ENCODE measurements at places on chromosomes 4 and X.

DNA sequence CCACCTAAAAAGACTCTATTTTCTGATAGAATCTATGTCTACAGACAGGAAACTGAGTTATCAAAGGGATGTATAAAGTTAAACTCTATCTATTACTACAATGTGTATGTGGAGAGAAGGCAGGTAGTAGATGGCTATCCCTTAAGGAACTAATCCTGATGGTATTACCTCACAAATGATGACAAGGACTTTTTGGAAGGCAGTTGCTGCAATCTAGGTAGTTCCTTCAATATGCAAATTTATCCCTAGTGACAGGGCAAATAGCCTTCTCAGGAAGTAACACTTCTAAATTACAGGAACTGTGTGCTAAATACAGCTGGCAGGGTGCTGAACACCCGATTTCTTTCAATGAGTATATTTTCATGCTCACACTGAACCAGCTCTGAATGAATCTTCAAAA lies 177.4 kb downstream of the COL25A1 start:
- no peak for DNase-seq

DNA sequence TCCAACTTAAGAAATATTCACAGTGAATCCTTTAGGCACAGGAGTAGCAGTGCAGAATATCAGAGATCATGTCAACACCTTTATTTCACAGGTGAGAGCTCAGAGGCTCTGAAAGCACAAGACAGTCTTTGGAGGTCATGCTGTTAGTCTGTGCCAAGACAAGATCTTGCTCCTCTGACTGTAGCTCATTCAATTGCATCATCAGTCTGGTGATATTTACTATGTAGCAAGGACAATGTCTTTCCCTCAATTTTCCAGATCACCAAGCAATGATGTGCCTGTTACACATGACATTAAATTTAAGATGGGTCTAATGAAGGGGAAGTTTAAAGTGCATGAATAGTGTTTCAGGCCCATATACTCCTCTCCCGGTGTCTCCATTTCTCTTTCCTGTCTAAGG lies 277.5 kb downstream of the IL15 start:
- no peak for DNase-seq

DNA sequence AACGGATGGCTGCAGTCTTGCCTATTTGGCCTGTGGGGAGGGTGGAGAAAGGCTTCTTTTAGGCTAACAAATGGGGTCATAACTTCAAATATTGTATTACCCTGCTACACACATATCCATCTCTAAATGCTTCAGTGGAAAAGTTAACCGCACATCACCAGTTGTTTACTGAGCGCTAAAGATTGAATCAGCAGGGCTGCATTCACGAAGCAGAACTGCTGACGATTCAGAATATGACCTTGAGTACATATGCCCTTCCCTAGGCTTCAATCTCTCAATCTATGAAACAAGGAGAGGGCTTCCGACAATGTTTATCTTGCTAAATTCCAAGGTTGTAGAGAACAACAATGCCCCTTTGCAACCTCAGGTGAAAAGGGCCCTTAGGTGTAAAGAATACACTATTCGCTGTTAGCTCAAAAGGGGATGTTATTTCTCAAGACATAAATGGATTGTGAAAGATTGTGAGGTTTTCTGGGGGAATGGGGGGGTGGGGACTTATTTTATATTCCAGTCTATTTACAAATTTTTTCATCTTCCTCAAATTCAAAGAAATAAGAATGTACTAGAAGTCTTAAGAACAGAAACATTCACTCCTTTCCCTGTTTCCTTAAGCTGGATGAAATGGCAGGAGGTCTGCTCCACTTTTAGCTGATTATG lies 2.6 kb upstream of the ATP6AP2 start:
- DNase-seq, result no peak

DNA sequence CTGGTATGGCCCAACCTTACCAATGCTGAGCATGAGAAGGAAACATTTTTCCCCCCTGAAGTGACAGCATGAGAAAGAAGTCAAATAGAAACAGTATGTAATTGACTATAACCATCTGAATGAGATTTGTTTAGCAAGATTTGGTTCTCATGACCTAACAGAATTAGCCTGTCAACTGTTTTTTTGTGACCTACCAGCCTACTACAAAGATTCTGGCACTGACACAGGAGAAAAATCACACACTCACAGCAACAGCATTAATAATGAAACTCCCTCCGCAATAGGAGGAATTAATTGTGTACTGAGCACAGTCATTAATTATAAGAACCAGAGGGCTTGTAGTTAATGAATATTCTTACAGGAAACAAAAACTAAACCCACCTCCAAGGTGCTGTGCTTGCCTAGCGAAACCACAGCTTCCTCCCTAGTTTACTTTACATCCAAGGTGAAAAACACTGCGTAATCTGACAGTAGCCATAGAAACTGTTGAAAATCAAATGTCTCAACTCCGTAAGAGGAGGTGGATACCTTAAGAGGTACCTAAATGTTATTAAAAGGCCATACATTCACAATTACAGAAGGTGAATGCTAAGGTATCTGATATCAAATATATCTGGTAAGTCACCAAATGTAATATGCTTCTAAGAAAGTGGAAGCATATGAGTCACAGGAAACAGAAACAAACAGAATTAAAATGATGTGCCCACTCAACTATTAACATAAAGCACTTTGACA lies 34.9 kb downstream of the MMRN1 start:
- no peak for DNase-seq

DNA sequence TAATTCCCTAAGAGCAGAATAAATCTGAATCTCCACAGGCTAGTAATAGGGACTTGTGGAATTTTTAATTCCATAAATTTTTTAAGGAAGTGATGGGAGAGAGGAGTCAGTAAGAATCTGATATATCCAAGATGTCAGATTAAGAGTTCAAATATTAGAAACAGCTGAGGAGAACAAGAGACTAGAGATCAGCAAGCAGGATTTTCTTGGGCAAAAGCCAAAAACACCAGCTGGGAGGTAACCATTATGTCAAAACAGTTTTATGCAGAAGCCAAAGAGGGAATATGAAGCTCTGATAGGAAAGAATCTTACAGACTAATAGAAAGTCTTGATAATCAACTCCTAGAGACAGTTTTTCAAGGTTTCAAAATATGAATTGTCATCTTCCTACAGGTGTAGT lies 72.2 kb upstream of the RBPJ start:
- peak; percentile 84 for DNase-seq

GRCh38 chr4:139872274-139872673 lies 206.7 kb downstream of the MGST2 start:
- peak; percentile 85 for DNase-seq

DNA sequence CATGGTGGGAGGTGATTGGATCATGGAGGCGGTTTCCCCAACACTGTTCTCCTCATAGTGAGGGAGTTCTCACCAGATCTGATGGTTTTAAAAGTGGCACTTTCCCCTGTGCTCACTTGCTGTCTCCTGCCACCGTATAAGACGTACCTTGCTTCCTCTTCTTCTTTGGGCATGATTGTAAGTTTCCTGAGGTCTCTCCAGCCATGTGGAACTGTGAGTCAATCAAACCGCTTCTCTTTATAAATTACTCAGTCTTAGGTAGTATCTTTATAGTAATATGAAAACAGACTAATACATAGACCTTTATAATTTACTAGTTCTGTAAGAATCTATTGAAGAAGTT lies 82.5 kb upstream of the PITX2 start:
- no peak for DNase-seq

GRCh38 chrX:8851231-8851886 lies 50.2 kb upstream of the FAM9A start:
- no peak for DNase-seq

GRCh38 chr4:10741961-10742699 lies 57.6 kb upstream of the CLNK start:
- no peak for DNase-seq

GRCh38 chrX:15672881-15673280 lies 8.3 kb upstream of the CLTRN start:
- DNase-seq, result no peak
